Activated CD4-positive, alpha-beta T cell treated with anti-CD3 and anti-CD28 coated beads, Interleukin-2, amount 10 ng/mL, durations not matched to agents 24 days and 14 days (primary cell): ENCODE measurements at places on chromosomes 1 and 21.

DNA sequence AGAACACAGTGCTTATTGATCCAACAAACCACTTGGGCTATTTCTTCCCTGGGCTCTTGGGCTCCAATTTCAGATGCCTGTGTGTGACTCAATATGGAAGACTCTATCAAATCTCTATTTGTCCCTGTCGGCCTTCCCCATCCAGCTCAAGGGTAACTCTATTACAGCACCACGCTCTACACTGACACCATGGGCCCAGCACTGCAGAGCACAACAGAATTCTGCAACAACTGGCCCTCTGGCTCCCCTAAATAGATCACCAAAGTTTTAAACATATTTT is 51.7 kb downstream of the CAPZB start:
- DNase-seq = no peak

GRCh38 chr1:31593136-31593665 is 16.9 kb downstream of the TINAGL1 start:
- no peak for DNase-seq

DNA sequence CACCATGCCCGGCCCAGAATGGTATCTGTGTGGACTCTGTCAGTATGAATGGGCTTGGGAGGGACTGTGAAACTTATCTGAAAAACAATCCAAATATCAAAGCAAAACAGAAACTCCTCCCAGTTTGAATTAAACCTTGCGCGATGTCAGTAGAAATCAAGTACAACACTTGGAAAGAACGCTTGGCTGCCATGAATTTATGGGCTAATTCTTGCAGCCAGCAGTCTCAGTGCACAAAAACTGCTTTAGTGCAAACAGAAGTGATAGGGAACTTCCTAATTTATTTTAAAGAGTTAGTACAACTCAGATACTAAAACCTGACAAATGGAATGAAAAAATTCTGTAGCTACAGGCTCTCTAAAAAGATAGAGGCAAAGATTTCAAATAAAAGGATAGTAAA is 8.5 kb downstream of the CLCA1 start:
- DNase-seq = no peak

DNA sequence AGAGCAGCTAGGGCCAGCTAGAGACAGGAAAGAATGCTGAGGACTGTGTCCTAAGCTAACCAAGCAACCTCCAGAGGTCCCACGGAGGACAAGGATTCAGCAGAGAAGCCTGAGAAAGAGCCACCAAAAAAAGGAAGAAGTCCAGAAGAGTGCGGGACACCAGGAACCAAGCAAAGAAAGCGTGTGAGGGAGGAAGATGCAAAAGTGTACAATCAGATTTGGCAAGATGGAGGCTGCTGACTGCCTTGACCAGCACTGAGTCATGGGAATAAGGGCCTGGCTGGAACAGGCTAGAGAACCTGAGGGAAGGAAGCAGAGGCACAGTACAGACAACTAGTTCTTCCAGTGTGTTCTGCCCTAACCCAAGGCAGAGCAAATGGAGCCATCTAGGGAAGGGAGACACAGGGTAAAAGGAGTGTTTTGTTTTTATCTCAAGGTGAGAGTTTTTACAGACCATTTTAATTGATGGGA is 18.5 kb downstream of the TP53BP2 start:
- DNase-seq = no peak
